ENCODE measurements at places on chromosomes 16 and 17.

DNA sequence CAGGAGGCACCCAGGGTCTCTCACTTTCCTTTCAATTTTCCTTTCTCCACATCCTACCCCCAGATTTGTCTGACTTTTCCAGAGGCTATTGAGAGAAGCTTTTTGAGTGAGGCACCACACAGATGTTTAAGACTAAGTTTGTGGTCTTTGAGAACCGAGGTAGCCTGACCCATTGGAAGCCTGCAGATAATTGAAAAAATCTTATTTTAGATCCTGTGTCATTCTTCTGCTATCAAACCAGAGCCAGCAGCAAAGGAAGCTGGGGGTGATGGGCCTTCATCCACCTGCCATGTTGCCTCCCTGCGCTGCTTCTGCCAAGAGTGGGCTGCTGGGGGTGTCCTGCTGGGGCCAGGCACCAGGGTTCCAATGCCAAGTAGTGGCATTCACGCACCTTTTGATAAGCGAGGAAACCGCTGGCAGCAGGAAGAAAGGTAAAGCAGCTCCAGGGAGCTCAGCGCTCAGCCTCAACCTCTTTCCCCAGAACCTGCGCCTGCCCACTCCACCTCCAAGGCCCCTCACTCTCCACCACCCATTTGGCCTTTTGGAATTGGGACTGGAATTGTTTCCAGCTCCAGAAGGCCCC, 55.6 kb downstream of the MPRIP start:
- no peak for DNase-seq

DNA sequence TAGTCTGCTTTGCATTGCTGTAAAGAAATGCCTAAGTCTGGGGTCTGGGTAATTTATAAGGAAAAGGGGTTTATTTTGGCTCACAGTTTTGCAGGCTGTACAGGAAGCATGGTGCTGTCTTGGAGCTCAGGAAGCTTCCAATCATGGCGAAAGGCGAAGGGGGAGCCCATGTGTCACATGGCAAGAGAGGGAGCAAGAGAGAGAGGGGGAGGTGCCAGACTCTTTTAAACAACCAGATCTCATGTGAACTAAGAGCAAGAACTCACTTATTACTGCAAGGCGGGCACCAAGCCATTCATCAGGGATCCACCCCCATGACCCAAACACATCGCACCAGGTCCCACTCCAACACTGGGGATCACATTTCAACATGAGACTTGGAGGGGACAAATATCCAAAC, 148.2 kb upstream of the HS3ST2 start:
- DNase-seq, result no peak

DNA sequence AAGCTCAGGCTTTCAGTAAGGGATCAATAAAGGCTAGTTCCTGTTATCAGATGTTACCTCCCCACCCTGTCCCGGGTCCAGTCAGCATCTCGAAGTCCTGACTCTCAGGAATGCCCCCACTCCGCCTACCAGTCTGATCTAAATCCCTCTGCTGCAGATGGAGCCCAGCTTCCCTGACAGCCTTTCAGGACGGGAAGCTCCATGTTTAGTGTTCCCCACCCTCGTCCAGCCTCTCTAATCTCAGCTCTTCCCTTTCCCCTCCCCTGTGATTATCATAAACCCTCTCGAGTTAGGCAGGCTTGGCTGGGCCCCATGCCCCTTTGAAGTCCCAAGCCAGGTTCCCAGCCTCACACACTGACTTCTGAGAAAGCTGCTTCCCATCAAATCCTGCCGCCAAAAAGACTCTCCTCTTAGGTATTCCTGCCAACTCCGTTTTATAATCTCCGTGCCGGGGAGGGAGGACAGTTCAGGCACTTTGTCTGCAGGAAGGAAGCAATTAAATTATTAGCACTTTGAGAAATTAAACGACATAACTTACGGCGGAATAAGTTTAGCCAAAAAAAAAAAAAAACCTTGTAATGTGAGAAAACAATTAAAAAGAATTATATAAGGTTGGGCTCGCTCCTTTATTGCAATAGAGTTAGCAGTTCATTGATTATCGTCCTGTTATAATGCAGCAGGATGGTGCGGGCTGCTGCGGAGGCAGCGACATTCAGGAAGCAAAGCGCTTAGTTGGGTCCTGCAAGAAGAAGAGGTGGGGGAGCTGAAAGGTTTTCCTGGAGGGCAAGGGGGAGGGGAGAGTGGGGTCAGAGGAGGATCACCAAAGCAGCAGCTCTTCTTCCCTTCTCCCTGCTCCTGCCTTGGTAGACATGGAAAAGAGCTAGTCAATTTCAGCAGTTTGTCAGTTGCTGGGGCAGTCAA, 16.8 kb upstream of the ETV4 start:
- no peak for DNase-seq

GRCh38 chr17:81438688-81439087, 43.4 kb downstream of the BAHCC1 start:
- no peak for DNase-seq

DNA sequence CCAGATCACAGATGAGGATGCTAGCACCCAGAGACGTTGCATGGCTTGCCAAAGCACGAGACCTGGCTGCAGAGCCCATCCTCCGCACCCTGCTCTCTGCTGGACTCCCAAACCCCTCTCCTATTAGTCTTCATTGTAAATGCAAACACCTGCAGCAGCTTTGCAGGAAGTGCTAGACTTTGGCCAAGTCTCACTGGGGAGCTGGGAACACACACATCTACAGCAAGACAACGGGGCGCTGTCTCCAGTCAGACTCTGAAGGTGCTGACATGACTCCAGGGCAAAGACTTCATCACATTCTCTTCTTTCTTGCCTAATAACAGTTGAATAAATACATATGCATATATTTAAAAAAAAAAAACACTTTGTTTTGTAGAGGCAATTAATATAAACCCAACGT, 43.8 kb downstream of the CYTH1 start:
- DNase-seq, result no peak

- no peak for DNase-seq
Observed at GRCh38 chr17:28725660-28726225, 290 bp downstream of the TLCD1 start.

GRCh38 chr16:15594711-15595320, 48.1 kb downstream of the MARF1 start:
- no peak for DNase-seq

GRCh38 chr16:69428652-69429051, 4.2 kb downstream of the CYB5B start:
- no peak for DNase-seq

DNA sequence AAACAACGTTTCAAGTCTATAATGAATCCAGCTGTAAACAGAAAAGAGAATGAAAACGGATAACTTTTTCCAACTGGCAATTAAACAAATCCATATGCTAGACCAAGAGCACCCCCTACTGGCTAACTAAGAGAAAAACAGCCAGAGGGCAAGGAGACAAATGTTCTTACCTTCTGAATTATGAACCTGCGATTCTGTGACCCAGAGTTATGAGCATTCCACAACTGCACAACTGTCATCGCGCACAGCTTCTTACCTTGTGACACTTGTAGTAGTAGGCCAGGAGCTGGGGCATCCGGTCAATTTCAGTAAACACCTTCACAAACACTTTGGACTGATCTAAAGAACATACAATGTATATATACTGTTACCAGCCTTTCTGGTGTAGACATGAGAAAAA, 18.6 kb downstream of the COG7 start:
- peak; percentile 17 for DNase-seq

GRCh38 chr17:76146053-76146851, 5.2 kb upstream of the FOXJ1 start:
- DNase-seq, result peak; percentile 49

GRCh38 chr16:17194190-17194780, 276.5 kb downstream of the XYLT1 start:
- DNase-seq, result peak; percentile 74

GRCh38 chr16:30660424-30661261, 2.4 kb downstream of the FBRS start:
- DNase-seq, result peak; percentile 83

- DNase-seq, result no peak
Observed at GRCh38 chr16:66091471-66091891, 275.0 kb upstream of the CDH5 start.

DNA sequence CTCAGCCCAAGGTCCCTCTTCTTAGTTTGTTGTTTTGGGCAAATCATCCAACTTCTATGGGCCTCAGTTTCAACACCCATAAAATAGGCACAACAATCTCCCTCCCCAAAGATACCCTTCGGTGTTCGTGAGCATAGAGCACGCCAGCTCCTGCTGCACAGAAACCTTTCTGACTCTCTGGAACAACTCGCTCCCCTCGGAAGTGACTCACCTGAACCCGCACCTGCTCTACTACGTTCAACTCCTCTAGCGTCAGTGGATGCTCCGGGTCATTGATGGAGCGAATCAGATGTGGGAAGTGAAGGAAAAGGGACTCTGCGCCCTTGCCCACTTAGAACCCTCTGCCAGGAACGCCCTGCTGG, 445 bp downstream of the CIAO2B start:
- DNase-seq, result peak; percentile 65

- DNase-seq, result peak; percentile 48
Observed at GRCh38 chr16:87855852-87856715, 13.2 kb downstream of the SLC7A5 start.

All from CD4-positive, alpha-beta T cell treated with Interleukin-6 for 4 hours (primary cell).